ENCODE measurements at places on chromosomes 5 and 9.

GRCh38 chr5:1975898-1976765, 93.4 kb upstream of the IRX4 start:
- DNase-seq = no peak

GRCh38 chr9:125460883-125461635, 199.4 kb downstream of the GAPVD1 start:
- DNase-seq = no peak

GRCh38 chr5:57493034-57493433, 10.4 kb upstream of the ACTBL2 start:
- no peak for DNase-seq

- no peak for DNase-seq
These were observed 43.2 kb downstream of the KIF4B start for GRCh38 chr5:155056644-155057269.

- no peak for DNase-seq
These were observed 87.4 kb downstream of the THBS4 start for GRCh38 chr5:80122579-80122978.

All from effector memory CD8-positive, alpha-beta T cell (primary cell).